Pancreas (tissue), 10 donors: ENCODE measurements at places on chromosomes 5 and 9.

GRCh38 chr9:126857261-126857960 is 3.0 kb upstream of the ZBTB34 start:
- peak; percentile 93 for DNase-seq

DNA sequence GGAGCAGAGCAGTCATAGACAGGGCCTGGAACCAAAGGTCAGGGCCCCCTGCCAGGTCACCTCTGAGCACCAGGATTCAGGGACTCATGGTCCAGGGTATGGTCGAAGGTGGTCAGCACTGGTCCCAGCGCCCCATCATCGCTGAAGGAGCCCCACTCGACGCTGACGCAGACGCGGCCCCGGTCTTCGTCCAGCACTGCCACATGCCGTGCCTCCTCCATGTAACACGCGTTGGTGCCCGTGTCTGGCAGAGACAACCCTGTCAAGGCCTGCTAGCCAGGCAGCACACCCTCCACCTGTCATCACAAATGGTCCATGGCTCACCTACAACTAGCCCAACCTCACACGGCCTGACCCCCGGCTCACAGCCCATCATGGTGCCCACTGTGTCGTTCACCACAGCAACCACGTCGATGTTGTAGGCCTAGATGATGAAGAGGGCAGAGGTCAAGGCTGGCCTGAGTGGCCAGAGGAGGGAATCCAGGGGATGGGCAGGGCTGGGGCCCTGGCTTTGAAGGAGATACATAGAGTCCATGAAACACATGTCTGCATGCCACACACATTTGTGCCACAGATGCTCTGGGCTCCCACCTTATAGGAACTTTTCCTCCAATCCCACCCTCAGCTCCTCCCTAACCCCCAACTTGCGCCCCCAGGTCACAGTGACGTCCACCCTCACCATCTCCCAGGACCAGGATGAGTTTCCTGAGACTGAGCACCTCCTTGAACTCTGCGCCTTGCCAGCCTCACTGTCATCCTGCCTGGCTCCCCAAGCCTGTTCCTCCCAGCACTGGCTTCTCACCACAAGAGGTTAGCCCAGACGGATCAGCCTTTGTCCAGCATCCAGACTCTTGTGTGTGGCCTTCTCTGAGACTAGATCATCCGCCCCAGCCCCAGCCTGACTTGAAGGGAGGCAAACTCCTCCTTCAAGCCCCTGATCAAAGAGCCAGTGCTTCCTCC is 9.5 kb downstream of the HK3 start:
- DNase-seq = no peak

- no peak for DNase-seq
Observed at GRCh38 chr9:33125871-33126823, 41.0 kb downstream of the B4GALT1 start.

- DNase-seq = no peak
Observed at GRCh38 chr5:24222876-24223275, 421.9 kb downstream of the CDH10 start.

- DNase-seq = no peak
Observed at GRCh38 chr9:134591573-134591981, 50.0 kb upstream of the COL5A1 start.

DNA sequence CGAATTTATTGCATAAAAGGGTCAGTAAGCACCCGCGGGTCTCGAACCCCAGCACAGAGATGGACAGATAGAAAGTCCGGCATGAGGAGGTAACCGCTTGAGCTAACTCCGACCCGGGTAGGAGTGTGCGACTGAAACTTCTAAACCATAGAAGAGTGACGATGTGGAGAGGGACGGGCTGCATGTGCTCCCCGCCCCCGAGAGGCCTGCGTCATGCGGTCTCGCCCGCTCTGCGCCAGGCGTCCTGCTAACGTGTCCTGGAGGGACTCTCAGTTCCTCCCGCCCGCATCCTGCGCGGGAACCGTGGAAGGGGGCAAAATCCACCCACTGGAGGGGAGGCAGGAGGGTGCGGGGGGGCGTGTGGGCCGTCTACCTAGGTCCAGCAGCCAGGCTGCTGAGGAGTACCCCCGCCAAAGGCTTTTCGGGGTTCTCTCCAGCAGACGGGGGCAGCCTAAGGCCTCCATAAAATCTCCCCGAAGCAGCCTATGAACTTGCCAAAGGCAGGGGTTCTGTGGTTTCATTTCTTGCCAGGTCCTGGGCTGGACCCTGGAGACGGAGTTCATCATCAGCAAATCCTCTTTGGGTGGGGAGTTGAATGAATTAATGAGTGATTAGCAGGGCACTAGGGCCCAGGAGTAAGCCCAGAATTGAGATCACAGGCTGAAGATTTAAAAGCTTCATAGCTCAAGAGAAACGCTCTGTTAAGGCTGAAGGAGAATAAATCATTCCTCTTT is 51.9 kb downstream of the TGFBI start:
- DNase-seq = peak; percentile 77

GRCh38 chr5:97072696-97073095 is 69.7 kb downstream of the LIX1 start:
- DNase-seq = no peak

- peak; percentile 94 for DNase-seq
Observed at GRCh38 chr5:79235634-79236361, at the start of gene JMY. Gene JMY, plus strand, starts transcription at chr5:79236131. Its CDS starts 520 bp downstream, at chr5:79236651.

DNA sequence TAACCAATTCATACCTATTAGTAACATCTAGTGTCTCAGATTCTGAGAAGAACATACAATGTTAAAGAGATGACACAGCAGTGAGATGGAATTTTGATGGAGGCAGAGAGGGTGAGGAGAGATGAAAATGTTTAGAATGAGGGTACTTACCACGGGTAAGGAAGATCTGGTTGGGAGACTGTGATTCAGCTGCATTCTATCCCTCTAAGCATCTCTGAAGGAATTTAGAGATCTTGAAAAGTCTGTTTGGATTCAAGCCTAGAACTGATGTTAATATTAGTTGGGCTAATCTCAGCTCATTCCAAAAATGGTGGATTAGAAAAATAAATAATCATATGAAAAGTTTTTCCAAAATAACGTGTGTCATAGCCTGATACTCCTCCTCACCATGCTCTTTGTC is 191.5 kb upstream of the CLINT1 start:
- no peak for DNase-seq

- DNase-seq = no peak
Observed at GRCh38 chr9:27847818-27848217, 274.5 kb upstream of the C9orf72 start.

DNA sequence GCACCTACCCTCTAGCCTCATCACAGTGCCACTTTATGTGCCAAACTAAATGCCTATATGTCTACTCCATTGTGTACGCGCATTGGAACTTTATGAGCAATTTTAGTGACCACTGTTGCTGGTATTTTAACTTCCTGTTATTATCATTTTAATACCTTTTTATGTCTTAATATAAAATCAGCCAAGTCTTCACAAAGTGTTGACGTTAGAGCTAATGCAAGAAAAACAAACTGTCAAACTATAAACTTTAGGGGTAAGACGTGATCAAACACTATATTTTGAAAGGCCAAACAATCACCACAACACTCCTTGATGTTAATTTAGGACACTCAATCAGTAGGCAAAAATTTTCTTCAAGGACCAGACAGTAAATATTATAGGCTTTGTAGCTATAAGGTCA is 73.9 kb downstream of the PRELID2 start:
- no peak for DNase-seq

DNA sequence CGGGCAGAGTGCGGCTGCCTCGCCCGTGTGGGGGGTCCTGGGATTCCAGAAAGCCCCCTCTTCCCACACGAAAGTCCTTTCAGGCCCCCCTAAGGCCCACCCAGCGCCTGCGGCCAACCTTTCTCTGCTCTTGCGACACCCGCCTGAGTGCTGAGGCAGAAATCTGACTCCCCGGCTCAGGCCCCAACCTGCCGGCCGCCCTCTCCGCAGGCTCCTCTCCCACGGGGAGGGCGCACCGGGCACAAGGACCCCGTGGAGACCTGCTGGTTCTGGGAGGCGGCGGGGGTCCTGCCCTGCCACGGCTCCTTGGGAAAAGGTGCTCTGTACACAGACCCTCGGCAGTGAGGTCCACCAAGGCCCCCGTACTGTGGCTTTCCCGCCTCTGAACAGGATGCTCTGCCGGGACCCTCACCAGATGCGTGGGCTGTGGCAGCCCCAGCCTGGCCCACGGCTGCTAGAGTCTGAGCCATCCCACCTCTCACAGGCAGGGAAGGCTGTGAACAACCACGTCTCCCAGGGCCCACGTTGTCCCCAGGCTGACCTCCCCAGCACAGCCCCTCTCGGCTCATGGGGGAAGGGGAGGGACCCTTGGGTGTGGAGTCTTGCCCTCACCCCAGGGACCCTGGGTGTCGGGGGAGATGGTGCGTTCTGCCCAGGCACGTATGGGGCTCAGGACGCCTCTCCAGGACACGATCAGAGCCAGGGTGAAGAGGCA is 41.5 kb upstream of the EGFL7 start:
- DNase-seq = peak; percentile 69

- no peak for DNase-seq
Observed at GRCh38 chr9:112680731-112681402, 37.0 kb downstream of the INIP start.

GRCh38 chr9:106816524-106816923 is 46.4 kb upstream of the ZNF462 start:
- no peak for DNase-seq

GRCh38 chr5:90898326-90899013 is 339.9 kb downstream of the ADGRV1 start:
- no peak for DNase-seq

DNA sequence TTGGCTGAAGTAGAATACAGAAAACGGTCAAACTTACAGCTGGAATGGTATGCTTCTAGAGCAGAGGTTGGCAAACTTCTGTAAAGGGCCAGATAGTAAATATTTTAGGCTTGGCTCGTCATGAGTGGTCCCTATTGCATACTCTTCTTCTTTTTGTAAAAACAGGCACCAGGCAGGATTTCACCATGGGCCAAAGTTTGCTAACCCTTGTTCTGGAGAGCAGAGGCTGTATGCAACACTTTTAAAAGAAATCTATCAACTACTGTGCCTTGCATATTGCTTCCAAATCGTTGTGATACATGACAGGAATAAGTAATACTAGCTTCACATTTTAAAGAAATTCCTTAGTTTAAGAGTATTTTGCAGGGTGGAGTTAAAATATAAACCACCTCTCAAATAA is 15.6 kb upstream of the COL23A1 start:
- DNase-seq = no peak

DNA sequence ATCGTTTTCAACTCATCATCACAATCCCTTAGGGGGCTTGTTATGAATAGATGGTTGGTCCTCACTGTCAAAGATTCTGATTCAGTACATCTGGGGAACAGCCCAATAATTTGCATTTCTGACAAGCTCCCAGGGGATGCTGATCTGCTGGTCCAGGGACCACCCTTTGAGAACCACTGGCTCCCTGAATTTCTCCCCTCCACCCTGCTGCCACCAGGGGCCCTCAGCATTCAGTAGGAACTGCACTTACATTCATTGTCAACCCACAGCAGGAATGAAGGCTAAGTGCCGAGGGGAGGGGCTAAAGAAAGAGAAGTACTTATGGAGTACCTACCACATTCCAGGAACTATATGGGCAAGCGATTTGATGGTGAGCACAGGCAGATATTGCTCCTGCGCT is 85.9 kb downstream of the BOD1 start:
- DNase-seq = no peak

- no peak for DNase-seq
Observed at GRCh38 chr9:95507464-95508241, 9.1 kb downstream of the PTCH1 start.

- no peak for DNase-seq
Observed at GRCh38 chr5:73114044-73114688, 6.2 kb upstream of the TMEM171 start.

- no peak for DNase-seq
Observed at GRCh38 chr5:30392897-30393296, 800.6 kb upstream of the CDH6 start.

- DNase-seq = no peak
Observed at GRCh38 chr9:22112870-22113821, 104.0 kb upstream of the CDKN2B start.

- no peak for DNase-seq
Observed at GRCh38 chr9:7341571-7341970, 458.0 kb downstream of the DMAC1 start.

DNA sequence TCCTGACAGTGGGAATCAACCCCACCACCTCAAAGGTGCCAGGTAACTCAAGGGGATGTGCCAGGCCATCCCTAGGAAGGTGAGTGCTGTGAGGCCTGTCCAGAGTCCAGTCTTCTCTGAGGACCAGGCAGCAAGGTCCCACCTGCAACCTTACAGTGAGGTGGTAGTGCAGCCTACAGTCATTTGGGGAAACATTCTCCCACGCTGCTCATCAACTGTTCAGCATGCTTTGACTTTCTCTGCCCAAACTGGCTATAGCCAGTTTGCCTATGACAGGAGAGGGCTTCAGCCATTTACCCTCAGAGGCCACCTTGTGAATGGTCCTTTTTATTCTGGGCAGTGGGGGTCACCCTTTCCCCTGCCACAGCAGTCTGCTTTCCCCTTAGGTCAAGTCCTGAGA is 81.9 kb downstream of the ATPSCKMT start:
- no peak for DNase-seq

- no peak for DNase-seq
Observed at GRCh38 chr5:41097642-41098041, 26.5 kb upstream of the MROH2B start.

DNA sequence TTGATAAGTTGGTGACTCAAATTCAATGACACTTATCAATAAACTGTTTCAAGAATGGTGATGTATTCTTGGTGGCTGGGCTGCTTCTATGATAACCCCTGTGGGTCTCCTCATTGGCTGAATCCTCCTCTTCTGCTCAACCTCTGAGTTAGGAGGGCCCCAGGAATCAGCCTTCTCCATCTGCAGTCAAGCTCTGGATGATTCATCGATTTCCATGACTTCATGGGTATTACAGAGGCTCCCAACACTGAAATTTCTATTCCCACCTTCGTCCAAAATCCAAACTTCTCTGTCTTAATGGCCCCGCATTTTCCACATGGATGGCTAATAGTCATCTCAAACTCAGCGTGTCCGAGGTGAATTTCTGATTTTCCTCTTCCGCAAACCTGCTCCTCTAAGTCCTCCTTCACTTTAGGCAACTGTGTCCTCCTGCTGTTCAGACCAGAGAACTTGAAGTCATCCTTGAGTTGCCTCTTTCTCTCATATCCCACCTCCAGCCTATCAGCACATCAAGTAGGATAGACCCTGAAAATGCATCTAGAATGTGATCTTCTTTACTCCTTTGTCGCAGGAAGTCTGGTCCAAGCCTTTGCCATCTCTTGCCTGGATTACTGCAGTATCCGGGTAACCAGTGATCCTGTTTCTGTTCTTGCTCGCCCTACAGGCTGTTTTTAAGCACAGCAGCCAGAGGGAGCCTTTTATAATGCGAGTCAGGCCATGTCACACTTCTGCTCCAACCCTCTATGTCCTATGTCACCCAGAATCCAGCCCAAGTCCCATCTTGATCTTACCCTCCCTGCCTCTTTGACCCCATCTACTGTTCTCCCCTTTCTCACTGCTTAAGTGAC is 41.4 kb upstream of the IL7R start:
- DNase-seq = no peak

GRCh38 chr9:14316602-14317300 is 2.8 kb upstream of the NFIB start:
- no peak for DNase-seq

GRCh38 chr9:98610711-98611110 is 98.0 kb downstream of the GABBR2 start:
- DNase-seq = no peak
